Activated CD8-positive, alpha-beta memory T cell treated with anti-CD3 and anti-CD28 coated beads for 1 hour (primary cell): ENCODE measurements at places on chromosomes 3 and 15.

DNA sequence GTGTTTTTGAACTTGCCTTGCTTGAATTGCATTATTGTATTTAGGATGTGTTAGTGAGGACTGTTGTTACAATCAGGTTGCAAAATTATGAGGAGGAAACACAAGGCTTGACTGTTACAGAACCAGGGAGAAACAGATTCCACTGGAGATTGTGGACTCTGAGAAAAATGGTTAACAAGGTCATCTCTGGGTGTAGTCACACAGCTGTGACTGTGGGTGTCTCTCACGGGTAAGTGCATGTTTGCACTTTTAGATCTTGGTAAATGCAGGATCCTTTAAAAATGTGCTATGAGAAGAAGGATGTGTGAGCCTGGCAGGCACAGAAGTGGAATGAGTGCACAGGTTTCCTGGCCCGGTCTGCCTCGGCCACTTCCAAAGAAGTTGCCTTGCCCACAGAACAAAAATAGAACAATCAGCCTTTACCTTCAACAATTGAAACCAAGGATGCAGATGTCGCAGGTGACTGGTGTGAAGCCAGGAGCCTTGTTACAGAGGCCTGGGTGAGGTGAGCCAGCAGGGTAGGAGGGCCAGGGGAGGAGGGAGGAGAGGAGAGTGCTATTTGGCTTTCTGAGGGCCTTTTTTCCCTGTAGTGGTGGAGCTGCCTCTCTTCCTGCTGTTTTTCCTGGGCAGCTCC, 68.0 kb downstream of the ABHD5 start:
- DNase-seq: no peak

GRCh38 chr15:56244811-56245576, 1.3 kb upstream of the RFX7 start:
- no peak for DNase-seq

- DNase-seq: no peak
Measured at GRCh38 chr15:88419830-88420229, 47.4 kb downstream of the MRPL46 start.

- DNase-seq: no peak
Measured at GRCh38 chr3:127393131-127393820, 105.4 kb upstream of the PRR20G start.

- DNase-seq: no peak
Measured at GRCh38 chr3:141421186-141421585, 52.9 kb downstream of the ZBTB38 start.

- no peak for DNase-seq
Measured at GRCh38 chr3:77038930-77039605, 831 bp upstream of the ROBO2 start.

DNA sequence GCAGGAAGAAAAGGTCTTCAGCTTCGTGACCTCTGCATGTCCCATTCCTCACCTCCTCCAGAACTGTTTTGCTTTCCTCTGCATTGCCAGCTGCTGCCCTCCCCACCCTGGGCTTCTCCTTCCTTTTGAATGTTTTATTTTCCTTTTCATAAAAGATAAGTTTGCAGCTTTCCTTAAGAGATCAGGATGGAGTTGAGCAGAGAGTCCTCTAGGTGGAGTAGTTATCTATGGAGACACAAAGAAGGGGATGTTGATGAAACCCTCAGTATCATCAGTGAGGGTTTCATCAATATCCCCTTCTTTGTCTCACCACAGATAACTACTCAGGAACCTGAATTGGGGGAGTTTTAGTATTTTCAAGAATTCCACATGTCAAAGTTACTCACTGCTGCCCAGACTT, 19.0 kb upstream of the SLC25A36 start:
- no peak for DNase-seq

- DNase-seq: no peak
Measured at GRCh38 chr3:38163117-38163840, 2.1 kb upstream of the OXSR1 start.

DNA sequence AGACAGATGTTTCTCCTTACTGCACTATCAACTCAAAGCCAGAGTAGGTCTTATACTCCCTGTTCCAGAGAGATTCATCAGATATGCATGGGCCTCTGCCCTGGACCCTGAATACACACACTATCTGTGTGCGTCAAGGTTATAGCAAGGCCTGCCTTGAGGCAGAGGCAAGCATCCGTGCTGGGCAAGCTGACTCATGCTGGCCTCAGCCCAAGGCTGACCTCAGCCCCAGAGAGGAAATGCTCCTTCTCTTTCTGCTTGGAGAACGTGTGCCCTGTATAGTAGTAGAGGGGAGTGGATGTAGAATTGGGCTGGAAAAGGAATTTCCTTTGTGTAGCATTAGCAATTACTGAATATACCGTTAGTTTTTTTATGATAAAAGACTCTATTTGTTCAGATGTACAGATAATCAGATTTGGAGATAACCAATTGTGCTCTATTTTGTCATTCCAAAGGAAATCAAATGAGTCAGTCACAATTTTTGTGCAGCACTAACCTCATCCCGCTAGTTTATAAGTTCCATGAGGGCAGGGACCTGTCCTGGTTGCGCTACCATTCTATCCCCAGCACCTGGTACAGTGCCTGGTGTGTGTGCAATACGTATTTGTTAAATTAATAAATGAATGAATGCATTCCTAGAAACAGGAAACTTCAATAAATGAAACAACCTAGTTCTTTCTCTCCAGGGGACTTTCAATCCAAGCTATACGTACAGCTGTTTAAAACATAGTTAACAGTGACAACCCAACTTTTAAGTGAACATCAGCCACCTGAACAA, 13.3 kb upstream of the PAQR9 start:
- DNase-seq: no peak
